Fibroblast of mammary gland (primary cell): ENCODE measurements at places on chromosomes 7 and 10.

GRCh38 chr7:143514487-143514886 is 36.8 kb downstream of the TAS2R41 start:
- DNase-seq, result peak; percentile 57

DNA sequence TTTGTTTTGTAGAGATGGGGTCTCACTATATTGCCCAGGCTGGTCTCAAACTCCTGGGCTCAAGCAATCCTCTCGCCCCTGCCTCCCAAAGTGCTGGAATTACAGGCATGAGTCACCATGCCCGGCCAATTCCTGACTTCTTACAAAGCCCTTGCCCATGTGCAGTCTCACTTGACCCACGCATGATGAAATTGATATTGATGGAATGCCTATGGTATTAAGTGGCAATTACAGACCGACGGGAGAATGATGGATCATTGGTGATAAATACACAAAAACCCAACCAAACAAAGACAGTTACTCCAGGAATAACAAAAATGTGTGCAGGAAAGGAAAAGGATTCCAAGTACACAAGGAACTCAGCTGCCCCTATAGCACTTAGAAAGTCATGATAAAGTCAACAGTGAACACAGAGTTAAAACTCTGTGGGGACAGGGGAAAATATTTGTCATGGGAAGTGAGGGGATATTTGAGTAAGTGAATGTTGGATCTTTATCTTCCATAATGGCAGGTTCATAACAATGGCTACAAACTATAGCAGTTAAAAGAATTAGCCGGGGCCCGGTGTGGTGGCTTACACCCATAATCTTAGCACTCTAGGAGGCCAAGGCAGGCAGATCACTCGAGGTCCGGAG is 21.6 kb downstream of the HIP1 start:
- DNase-seq, result peak; percentile 86

DNA sequence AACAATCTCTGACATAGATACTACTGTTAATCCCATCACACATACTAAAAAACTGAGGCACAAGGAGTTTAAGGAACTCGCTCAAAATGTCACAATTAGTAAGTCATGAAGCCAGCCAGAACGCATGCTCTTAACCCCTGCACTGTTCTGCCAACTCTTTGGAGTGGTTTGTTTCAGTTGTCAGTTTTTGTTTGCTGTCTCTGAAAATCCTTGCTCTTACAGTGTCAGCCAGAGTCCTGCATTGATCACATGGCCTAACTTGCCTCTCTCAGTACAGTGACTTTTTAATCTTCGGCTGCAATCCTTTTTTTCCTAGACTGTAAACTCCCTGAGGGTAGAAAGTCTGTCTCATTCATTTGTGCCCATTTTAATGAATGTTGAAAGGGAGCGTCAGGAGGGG is 753.8 kb downstream of the AUTS2 start:
- DNase-seq, result no peak

GRCh38 chr10:1399431-1400100 is 337.8 kb downstream of the ADARB2 start:
- no peak for DNase-seq
